T-helper 2 cell (primary cell): ENCODE measurements at places on chromosomes 2 and 18.

DNA sequence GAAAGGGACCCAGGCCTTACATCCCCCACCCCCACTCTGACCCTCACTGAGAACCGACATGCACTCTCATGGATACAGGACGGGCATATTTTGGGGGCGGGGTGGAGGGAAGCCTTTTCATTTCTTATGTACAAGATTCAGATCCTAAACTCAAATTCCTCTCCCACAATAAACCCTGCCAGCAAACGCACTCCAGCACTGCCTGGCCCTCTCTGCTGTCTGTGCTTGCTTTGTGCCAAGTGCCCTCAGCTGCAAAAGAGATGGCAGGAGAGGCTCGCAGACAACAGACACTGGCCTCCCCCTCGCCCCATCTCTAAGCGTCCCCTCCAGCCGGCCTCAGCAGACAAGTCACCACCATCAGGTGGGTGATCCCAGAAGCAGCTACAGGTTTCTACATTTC is 42.4 kb downstream of the FAM168B start:
- no peak for DNase-seq

DNA sequence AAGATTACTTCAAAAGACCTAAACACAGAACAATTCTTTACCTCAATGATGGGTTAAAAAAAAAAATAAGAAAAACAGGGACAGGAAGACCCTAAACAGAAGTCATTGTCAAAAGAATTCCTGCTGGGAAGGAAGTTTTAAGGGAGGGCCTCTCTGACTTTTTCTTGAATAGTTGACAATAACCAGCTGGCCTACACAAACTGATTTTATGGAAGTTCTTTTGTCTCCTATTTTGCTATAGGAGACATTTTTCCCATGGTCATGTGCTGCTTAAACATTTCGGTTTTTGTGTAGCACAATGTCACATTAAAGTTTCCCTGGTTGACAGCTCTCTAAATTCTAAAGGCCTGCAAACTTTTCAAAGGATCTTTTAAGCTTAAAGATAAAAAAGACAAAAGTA is 55.3 kb downstream of the RFTN2 start:
- no peak for DNase-seq

GRCh38 chr2:218970894-218971293 is 11.4 kb downstream of the CDK5R2 start:
- no peak for DNase-seq

GRCh38 chr2:175792199-175792598 is 209.9 kb downstream of the LNPK start:
- no peak for DNase-seq

DNA sequence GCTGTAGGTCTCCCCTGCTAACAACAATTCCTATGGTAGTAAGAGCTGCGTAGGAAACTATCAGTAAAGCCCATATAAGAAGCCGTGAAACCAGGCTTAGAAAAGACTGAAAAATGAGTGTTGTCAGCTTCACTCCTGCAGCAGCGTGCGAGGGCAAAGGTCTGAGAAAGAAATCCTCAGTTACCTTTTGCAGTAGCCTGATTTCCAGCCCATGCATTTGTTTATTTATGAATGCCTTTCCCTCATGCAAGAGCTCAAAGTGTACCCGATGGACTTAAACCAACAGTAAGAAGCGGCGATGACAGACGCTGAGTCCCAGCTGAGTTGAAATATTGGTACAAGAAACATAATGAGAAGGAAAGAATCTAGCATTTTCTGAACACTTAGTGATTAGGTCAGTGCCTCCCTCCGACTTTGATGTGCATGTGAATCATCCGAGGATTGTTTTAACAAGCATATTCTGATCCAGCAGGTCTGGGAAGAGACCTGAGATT is 15.0 kb upstream of the POLI start:
- DNase-seq = no peak

DNA sequence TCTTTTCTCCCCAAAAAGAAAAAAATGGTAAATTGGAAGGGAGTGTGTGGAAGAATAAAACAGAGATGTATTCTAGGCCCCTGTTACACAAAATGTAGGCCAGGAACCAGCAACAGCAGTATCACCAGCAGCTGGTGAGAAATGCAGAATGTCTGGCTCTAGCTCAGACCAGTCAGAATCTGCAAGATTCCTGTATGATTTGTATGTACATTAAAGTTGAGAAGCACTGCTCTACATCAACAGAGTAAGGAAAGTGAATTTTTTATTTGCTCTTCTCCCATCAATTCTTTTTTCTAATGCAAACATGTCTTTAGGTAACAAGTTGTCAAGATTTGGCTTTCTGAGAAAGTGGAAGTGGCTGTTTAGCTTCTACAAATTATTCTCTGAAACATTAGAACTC is 235.4 kb upstream of the FANCL start:
- DNase-seq = no peak

GRCh38 chr2:220107380-220107791 is 480.0 kb downstream of the SLC4A3 start:
- no peak for DNase-seq

- no peak for DNase-seq
Observed at GRCh38 chr2:239368906-239369552, 31.8 kb downstream of the HDAC4 start.

- no peak for DNase-seq
Observed at GRCh38 chr18:49691177-49691608, 122.1 kb downstream of the ACAA2 start.

GRCh38 chr2:218857371-218858137 is 2.1 kb upstream of the WNT6 start:
- DNase-seq = no peak

- no peak for DNase-seq
Observed at GRCh38 chr18:45666520-45666919, 51.2 kb downstream of the SLC14A2 start.

- DNase-seq = no peak
Observed at GRCh38 chr2:119255760-119256581, 32.3 kb downstream of the STEAP3 start.

DNA sequence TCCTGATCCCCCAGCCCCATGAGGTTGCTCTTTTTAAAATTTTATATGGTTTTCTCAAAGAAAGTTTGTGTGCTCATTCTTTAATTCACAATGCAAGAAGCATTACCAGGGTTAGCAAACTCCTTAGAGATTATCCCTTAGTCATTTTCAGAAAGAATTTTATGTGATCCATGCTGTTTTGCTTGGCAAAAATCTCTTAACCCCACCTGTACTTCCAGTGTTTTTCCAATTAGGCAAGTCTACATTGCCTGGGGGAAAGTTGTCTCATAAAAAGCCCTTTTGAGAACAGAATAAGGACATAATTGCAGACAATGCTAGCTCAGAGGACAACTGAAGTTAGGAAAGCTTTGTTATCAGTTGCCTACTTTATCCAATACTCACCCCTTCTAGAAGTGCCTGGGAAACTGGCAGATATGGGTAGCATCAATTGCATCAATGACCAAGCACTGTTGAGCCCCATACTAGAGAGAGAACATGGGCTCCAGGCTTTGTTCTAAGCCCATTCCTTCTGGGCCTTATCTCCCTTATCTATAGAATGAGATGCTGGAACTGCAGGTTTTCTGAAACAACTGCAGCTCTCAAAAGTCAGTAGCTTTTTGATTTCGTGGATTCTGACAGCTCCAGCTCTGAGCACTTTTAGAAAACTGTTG is 265.9 kb upstream of the SPHKAP start:
- DNase-seq = no peak

DNA sequence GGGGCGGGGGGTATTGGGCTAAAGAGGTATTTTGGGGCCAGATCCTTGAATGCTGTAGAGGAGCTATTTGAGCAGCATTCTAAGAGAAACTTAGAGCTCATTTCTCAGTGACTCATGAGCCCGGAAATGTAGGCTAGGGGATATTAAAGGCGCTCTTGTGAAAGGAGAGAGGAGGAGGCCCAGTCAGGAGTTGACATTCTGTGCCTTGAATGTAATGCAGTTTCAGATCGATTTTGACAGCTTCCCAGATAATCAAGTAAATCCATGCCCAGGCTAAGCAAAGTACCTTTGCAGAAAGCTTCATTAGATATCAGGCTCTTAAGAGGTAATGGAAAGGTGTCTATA is 1.5 kb downstream of the CAB39 start:
- DNase-seq = peak; percentile 75

GRCh38 chr2:85514323-85514722 is 24.6 kb upstream of the MAT2A start:
- no peak for DNase-seq

GRCh38 chr2:32246911-32247310 is 17.8 kb downstream of the NLRC4 start:
- DNase-seq = no peak

DNA sequence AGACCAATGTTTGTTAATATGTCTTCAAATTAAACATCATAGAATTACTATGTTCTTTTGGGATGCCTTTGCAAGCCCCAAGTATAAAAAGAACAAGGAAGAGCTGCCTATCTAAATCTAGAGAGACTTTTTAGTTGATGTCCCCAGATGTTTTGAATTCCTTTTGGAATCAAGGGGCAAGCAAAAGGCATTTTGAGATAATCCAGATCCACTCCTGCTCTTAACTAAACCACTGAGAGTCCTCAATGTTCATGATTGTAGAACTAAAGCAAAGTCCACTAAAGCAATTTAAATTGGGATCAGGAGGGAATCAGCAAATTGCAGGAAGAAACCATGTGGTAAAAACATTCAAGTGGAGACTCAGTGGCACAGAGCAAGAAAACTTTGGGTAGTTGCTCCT is 558.5 kb upstream of the VRK2 start:
- DNase-seq = no peak

- DNase-seq = no peak
Observed at GRCh38 chr2:22626621-22627020, 758.4 kb upstream of the KLHL29 start.

GRCh38 chr18:46398005-46398404 is 259.0 kb downstream of the LOXHD1 start:
- no peak for DNase-seq

GRCh38 chr2:120763931-120764330 is 28.3 kb downstream of the GLI2 start:
- no peak for DNase-seq

- no peak for DNase-seq
Observed at GRCh38 chr18:80197528-80197927, 49.8 kb downstream of the PARD6G start.

DNA sequence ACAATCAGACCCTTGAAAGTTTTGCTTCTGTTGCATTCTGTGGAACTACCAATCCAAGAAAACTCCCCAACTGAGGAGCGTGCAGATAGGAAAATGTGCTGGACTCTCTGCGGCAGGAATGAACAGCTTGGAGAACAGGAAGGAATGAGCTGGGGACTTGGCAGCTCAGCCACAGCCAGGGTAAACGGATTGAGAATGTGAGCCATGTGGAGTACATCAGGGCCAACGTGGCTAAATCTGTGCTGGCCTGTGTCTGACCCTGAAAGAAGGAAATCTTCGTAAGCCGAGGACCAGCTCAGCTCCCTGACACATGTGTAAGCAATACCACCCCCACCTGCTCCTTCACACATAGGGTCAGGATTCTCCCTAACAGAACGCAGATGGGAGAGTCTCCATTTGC is 1023.7 kb downstream of the BCL11A start:
- DNase-seq = no peak

DNA sequence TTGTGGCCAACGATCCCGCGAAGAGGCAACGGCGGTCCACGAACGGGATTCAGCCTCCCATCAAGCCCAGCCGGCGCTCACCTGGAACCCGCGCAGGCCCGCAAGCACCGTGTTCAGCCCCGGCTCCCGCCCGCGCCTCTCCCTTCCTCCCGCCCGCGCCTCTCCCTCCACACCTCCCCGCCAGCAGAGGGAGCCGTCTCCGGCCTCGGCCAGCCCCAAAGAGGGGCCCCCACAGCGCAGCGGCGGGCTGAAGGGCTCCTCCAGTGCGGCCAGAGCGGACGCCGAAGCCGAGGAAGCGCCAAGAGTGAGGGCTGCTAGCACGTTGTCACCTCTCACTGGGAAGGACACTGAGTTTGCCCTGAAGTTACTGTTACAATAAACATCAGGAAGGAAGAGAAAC is 55.3 kb upstream of the LAPTM4A start:
- DNase-seq = no peak

DNA sequence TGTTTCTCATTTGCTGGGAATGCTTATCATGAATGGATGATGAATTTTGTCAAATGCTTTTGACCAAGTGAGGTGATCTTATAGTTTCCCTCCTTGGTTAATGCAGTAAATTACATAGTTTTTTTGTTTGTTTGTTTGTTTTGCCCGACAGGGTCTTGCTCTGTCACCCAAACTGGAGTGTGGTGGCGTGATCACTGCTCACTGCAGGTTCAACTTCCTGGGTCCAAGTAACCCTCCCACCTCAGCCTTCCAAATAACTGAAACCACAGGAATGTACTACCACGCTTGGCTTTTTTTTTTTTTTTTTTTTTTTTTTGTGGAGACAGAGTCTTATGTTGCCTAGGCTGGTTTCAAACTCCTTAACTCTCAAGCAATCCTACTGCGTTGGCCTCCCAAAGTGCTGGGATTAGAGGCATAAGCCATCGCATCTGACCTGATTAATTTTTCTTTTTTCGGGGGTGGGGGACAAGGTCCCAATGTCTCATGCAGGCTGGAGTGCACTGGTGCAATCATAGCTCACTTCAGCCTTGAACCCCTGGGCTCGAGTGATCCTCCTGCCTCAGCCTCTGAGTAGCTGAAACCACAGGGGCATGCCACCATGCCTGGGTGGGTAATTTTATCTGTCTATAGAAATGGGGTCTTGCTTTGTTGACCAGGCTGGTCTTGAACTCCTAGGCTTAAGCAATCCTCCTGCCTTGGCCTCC is 48.6 kb downstream of the SMAD2 start:
- no peak for DNase-seq

GRCh38 chr18:26926066-26926675 is 60.7 kb upstream of the AQP4 start:
- no peak for DNase-seq

GRCh38 chr18:3111523-3112240 is 98.7 kb upstream of the LPIN2 start:
- no peak for DNase-seq

DNA sequence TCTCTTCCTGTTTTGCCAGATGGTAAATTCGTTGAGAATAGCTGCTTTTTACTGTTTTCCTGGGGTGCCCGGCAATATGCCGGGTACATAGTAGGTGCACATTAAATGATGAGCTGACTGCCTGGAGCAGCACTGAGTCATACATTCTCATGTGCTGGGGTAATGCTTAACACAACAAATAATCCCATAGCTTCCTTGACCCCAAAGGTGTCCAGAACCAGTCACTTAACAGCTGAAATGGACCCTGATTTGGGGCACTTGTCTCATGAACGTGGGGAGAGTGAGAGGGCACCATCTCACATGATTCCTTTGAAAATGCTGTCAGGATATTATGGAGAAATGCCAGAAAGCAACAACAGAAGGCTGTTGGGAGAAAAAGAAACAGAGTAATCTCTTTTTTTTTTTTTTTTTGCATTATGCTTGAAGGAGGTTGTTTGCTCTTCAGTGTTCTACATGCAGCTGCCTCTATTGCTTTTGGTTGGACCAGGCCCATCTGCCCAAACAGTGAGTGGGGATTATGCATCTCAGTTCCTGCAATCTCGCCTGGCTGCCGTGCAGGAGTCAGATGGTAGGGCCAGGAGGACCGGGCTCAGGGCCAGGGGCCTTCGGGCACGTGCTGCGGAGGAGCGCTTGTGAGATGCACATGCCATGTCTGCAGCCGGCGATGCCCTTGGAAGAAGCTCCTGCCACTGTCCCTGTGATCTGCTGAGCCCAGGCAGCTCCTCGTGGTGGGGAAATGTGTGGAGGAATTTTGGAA is 162.1 kb downstream of the SH3RF3 start:
- no peak for DNase-seq
